ENCODE measurements at places on chromosomes 12 and 14. TPM values are rescaled to one million over a fixed set of nuclear protein-coding genes. Genes with fewer than 3 reads are reported as not detected.

DIABLO gene
- 51.0 TPM for total RNA-seq

PRH2 gene
- not detected for total RNA-seq

SLC7A7 gene
- 2.6 TPM for total RNA-seq

RPL10L gene
- total RNA-seq = not detected

SERPINA12 gene
- total RNA-seq = not detected

HOXC9 gene
- not detected for total RNA-seq

PZP gene
- total RNA-seq = not detected

KRT77 gene
- total RNA-seq = not detected

UNC79 gene
- total RNA-seq = not detected

CEBPE gene
- total RNA-seq = 1.5 TPM

MAPKAPK5 gene
- 80.6 TPM for total RNA-seq

KLHDC1 gene
- total RNA-seq = 18.2 TPM

RSRC2 gene
- total RNA-seq = 135 TPM

TSPAN8 gene
- total RNA-seq = not detected

LRTM2 gene
- total RNA-seq = not detected

ARPC3 gene
- 243 TPM for total RNA-seq

LALBA gene
- total RNA-seq = not detected

CAPZA3 gene
- total RNA-seq = not detected

SP7 gene
- not detected for total RNA-seq
